ENCODE measurements at places on chromosomes 5 and 9. TPM values are rescaled to one million over a fixed set of nuclear protein-coding genes. Genes with fewer than 3 reads are reported as not detected.

DNA sequence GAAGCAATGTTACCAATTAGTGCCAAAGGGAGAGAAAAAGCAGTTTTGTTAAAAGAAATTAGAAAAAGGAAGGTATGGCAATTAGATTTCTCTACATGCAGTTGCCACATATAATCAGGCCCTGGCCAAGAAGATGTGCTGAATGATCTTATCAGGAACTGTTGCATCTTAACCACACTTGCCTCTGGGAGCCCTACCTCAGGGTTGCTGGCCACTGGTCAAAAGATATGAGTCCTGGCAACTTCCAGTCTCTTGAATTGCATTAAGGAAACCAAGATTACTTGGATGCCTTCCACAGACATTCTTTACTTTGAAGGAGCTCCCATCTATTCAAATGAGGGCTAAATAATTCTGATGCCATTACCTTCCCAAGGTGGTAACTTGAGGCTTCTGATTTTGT lies 60.4 kb downstream of the TNC start:
- no peak for DNase-seq

The PCDHB9 gene
- 3.1 TPM for total RNA-seq

GRCh38 chr5:78671609-78672008 lies 23.0 kb upstream of the LHFPL2 start:
- no peak for DNase-seq

GRCh38 chr5:156815988-156816599 lies 34.0 kb upstream of the PPP1R2B start:
- DNase-seq: peak; percentile 26

The SLC45A2 gene
- 0.19 TPM for total RNA-seq

The OBP2B gene
- not detected for total RNA-seq

The CDC20B gene
- not detected for total RNA-seq

All from LHCN-M2 (cell line).